Fibroblast of mammary gland (primary cell): ENCODE measurements at places on chromosomes 6 and 20.

DNA sequence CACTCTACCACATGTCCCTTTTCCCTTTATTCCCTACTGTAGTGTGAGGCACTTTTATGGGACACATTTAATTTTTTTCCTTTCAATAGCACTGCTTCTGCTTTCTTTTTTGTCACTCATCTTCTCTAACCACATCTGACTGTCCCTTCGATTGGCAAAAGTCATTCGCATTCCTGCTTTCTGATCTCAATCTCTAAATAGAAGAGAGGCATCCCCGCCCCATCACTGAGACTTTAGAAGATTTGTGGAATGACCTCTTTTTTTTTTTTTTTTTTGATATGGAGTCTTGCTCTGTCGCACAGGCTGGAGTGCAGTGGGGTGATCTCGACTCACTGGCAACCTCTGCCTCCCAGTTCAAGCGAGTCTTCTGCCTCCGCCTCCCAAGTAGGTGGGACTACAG lies 9.1 kb downstream of the ZNF292 start:
- no peak for DNase-seq

- no peak for DNase-seq
These were observed 222.9 kb downstream of the LAMA2 start for GRCh38 chr6:129105793-129106192.

- peak; percentile 94 for DNase-seq
These were observed 139.0 kb downstream of the MTHFD1L start for GRCh38 chr6:151004383-151005024.

- DNase-seq, result no peak
These were observed at the start of gene CCR6 for GRCh38 chr6:167122827-167123657. TSS of gene CCR6 (plus strand) at chr6:167123096. CDS start at chr6:167136135, 13,039 bp downstream.

- DNase-seq, result peak; percentile 73
These were observed 3.3 kb downstream of the PLN start for GRCh38 chr6:118551063-118552053.

- no peak for DNase-seq
These were observed 194.6 kb upstream of the LAMP5 start for GRCh38 chr20:9319687-9320384.

DNA sequence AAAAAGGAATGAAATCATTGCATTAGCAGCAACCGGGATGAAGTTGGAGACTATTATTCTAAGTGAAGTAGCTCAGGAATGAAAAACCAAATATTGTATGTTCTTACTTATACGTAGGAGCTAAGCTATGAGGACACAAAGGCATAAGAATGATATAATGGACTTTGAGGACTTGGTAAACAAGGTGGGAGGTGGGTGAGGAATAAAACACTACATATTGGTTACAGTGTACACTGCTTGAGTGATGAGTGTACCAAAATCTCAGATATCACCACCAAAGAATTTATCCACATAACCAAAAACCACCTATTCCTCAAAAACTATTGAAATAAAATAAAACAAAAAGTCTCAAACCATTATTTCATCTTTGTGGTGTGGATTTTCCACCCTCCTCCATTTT lies 593.5 kb downstream of the TENT5A start:
- no peak for DNase-seq

DNA sequence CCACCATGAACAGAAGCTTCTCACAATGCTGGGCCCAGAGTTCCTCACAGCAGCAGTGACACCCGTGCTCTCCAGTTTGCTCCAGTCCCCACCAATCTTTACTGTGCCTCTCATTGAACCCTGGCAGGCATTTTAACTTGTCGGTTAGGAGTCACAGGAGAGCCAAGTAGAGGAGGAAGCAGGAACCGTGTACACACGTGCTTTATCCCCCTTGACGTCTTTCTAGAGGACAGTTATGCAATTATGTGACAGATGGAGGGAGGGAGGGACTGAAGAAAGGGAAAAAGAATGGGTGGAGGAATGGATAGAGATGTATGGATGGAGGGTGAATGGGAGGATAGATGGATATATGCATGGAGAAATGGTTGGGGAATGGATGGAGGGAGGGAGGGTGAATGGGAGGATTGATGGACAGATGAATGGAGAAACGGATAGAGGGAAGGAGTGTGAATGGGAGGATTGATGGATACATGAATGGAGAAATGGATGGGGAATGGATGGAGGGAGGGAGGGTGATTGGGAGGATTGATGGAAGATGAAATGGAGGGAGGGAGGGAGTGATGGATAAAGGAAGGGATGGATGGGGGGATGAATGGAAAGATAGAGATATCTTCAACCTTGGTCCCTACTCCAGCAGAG lies 26.0 kb downstream of the RBM38 start:
- no peak for DNase-seq

GRCh38 chr6:153437193-153437592 lies 306.1 kb upstream of the RGS17 start:
- no peak for DNase-seq

DNA sequence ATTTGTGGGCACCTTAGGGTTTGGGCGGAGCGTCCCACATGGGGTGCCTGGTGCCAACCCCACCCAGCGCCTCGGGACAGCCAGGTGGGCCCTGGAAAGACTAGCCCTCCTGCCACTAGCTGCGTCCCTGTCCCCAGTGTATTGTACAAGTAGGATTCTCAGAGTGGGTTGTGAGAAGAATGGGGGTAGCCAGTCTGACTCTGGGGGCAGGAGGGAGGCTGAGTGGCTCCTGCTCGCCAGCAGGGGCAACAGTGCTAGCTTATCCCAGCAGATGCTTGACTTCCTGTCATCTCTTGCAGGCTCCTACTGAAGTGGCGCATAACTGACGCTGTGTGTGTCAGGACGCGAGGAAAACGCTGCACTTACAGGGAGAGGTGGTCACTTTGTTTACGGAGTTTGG lies 9.3 kb downstream of the PSMA7 start:
- DNase-seq, result peak; percentile 14

DNA sequence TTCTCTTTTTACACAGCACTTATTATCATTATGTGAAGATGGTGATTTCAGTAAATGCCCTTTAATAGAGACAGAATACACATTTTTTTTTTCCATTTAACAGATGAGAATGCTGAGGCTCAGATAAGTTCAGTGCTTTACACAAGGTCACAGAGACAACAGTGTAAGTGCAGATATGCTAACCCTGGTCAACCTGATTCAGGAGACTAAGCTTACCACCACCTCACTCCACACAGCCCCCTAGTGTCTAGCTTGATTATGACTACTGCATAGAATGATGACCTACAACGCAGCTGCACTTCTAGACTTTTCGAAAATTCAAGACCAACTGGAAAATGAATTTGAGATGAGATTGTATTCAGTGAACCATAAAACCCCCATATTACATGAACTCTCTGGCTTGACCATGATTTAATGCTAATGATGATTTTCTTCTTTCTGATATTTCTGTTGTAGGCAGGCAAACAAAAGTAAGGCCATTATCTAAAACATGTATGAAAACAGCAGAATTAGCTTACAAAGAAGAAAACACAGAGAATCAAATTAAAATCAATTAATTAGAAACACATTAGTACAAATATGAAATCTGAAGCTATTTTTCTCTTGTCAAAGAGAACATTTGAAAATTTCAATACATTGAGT lies 212.1 kb upstream of the PHACTR1 start:
- DNase-seq, result peak; percentile 41

DNA sequence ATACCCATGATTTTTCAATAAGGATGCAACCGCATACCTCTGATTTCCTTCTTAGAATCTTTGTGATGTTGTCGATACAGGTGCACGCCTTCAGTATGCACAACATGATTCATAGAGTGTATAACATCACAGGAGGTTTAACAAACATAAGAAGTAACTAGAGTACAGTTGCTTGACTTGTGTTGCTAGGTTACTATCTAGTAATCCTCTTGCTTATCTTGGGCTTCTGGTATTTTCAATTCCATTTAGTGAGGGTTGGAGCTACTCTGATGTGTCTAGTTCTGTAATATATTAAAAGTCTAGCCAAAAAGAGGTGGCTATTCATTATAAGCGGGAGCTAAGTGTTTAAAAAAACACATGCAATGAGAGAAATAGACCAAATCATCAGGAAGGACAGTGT lies 85.5 kb upstream of the TENT5A start:
- DNase-seq, result no peak
